ENCODE measurements at places on chromosomes 4 and X.

DNA sequence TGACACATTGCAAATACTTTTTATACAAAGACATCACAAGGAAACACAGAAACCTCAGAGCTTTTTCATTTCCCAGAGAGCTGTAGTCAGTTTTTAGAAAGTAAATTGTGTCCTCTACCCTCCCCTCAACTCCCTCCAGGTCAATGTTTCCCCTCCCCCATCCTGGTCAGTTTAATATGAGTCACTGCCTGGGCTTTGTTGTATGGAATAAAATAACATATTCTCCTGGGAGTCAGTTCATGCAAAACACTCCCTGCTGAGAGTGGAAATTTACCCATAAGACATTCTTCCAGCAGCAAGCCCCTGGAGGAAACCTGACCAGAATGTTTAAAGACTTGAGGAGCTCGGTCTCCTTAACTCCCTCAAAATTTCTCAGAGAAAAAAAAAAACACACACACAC lies 270.1 kb upstream of the LDB2 start:
- no peak for DNase-seq

DNA sequence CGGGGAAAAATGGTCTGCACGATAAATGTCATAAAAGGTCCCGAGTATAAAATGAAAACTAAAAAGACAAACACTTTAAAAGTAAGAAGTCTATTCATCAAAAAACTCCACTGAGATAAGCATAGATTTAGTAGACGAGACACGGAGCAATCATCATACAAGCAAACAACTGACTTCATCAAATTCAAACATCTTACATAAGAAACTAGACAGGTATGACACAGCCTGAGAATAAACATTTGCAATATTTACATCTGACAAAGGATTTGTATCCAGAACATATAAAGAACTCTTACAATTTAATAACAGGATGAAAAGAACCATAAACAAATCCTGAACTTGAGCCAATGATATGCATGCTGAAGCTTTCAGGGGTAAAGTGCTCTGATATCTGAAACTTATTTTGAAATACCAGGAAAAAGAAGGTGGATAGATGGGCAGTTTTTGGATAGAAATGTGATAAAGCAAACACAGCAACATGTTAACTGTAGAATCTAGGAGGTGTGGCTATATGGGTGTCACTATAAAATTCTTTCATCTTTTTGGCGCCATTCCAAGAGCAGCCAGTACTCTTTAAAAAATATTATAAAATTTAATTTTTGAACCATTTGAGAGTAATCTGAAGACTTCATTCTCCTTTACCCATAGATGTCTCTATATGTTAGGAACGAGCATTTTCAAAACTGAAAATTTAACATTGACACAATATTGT lies 12.0 kb downstream of the MPP1 start:
- DNase-seq: no peak

- no peak for DNase-seq
Measured at GRCh38 chrX:66149519-66149918, 14.5 kb upstream of the HEPH start.

DNA sequence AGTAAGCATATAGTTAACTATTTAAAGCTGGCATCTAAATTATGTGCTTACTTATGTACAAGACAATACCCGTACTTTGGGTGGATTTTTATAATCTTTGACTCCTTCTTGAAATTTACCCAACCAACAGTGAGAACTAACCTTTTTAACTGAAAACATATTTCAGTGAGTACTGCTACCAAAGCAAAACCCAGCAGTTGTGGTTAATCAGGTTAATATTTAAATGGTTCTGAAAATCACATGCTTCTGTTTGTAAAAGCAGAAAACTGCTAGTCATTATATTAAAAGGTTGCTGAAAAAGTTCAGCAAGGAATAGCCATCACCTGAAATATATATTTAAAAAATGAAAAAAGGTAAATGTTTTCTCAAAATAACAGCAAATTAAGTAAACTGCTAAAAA lies 20.0 kb downstream of the UBE2D3 start:
- DNase-seq: no peak

- no peak for DNase-seq
Measured at GRCh38 chr4:106314960-106315359, 1.0 kb downstream of the TBCK start.

DNA sequence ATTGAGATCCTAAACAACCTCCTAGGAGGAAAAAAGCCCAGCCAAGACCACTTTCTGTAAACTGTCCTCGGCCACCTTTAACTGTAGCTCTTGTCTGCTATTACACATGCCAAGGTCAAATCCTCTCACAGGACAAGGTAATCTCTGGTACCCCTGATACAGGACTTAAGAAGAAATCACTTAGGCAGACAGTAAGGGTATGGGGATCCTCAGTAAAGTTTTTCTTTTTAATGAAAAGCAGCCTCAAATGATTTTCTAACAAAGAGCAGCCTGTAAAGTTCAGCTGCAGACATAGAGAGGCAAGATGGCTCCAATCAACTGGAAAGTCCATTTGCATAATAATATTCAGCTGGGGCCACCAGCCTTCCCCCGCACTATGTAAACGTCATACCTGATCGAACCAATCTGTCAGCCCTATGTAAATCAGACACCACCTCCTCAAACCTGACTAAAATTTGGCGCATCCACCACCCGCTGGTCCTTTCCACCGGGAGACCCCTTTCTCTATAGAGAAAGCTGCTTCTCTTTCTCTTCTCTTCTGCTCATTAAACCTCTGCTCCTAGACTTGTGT lies 14.6 kb upstream of the MPP1 start:
- DNase-seq: no peak

DNA sequence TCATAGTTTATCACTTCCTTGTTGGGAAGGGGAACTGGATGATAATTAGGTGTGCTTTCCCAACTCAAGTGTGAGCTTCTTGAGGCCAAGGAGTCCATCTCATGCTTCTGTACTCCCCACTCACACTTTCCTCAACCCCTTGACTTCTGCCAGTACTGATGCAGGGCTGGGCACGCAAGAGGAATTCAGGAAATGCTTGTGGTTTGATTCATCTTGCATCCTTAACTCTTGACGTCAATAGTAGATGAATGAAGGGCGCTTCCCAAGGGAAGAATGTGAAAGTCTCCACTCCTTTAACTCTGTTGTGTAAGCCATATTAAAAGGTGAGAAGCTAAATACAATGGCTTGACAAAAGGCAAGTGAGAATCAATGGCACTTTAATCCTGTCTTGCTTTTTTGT lies 101.8 kb downstream of the AGTR2 start:
- no peak for DNase-seq

- DNase-seq: no peak
Measured at GRCh38 chr4:119049342-119049741, 86.3 kb upstream of the MYOZ2 start.

DNA sequence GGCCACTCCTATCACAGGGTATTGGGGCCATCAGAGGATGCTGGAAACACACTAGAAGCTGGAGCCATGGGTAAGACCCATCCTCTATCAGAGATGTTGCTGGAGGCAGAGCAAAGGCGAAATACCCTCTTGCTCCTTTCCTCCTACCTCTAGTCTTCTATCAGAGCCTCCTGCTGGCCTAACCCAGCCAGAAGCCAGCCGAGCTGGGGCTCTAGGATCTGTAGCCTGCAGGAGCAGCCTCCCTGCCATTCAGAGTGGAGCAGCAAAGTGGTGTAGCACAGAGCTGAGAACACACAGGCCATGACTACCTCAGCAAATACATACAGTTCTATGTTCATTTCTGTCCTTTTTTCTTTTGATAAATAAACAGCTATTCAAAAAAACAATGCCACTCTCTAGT lies 35.7 kb downstream of the GATB start:
- no peak for DNase-seq

GRCh38 chr4:17400686-17401085 lies 111.2 kb downstream of the QDPR start:
- no peak for DNase-seq

DNA sequence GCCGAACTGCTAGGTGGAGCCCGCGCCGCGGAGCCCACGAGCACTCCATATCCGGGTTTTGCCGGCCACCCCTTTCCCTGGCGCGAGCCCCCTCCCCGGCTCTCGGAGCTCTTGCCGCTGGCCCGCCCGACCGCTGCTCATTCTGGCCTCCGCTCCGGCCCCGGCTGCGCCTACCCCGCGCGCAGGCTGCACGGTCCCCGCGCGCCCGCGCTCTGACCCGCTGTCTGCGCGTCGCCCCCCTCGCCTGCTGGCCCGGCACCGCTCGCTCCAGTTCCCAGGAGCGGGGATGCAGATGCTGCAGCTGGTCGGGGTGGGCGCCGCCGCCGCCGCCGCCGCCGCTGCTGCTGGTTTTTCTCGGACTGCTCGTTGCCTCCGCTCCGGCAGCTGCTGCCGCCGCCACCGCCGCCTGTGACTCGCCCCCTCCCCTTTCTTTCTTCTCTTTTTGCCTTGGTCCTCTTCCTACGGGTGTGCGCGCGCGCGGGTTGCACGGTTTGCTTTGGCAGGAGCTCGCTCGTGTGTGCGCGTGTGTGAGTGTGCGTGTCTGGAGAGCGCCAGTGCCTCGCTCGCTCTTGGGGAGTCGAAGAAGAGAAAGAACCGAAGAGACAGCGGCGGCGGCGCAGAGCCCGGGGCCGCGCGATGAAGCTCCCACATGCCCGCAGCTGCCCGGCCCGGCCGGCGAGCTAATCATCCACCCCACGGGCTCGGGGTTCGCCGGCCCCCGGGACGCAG lies at the start of gene ADGRL3:
TSS of gene ADGRL3 (plus strand) at position 140 of the 729 bp plus-strand sequence.
- no peak for DNase-seq

DNA sequence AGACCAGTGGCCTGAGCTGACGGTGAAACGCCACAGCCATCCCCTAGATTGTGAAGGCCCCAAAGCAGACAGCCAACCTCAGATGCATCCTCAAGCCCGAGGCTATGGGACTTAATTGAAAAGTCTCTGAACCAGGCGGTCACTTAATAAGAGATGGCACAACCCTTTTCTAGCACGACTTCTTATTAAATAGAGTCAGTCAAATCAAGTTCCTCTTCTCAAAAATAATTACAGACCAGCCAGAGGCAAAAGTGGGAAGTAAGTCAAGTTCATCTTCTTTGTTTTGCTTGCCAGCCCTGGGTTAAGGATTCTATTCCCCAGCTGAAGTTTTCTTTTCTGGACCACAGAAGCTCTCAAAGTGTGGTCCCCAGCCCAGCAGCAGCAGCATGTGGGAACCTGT lies 9.7 kb upstream of the SH3KBP1 start:
- DNase-seq: no peak

GRCh38 chr4:14646831-14647230 lies 355.4 kb upstream of the CPEB2 start:
- DNase-seq: no peak

DNA sequence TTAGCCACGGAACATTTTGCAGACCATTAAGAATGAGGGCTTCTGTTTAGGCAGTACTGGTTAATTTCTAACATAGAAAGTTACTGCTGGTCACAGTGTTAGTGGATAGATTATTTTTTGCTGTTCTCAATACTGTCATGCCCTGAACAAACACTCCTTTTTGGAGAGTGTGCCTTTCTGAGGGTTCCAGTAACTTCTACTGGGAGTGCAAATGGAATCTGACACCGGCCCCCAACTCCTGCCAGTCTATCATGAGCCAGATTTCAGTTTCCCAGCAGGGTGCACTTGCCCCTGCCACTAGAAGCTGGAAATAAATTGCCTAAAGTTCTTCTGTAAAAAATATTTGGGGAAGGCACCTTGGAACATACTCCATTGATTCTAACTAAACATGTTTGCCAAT lies 224.4 kb upstream of the GPC4 start:
- DNase-seq: no peak

DNA sequence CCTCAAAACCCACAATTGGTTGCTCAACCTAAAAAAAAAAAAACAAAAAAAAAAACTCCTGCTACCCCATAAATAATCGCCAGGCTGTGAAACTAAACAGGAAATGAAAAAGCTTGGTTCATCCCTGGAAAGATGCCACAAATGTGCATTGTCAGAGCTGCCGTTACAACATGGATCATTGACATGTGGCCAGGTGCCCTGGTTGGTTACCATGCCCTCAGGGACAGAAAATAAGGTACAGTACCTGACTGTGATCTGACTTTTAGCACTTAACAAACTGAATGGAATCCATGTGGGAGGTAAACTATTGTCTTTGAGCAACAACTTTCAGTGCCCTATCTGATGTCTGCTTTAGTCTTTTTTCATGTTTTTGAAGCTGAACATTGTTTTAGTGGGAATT lies 118.0 kb upstream of the RPL34 start:
- no peak for DNase-seq

Data from T-helper 2 cell (primary cell).